GM23338 (cell line): ENCODE measurements at places on chromosomes 11 and 22. TPM values are rescaled to one million over a fixed set of nuclear protein-coding genes. Genes with fewer than 3 reads are reported as not detected.

DNA sequence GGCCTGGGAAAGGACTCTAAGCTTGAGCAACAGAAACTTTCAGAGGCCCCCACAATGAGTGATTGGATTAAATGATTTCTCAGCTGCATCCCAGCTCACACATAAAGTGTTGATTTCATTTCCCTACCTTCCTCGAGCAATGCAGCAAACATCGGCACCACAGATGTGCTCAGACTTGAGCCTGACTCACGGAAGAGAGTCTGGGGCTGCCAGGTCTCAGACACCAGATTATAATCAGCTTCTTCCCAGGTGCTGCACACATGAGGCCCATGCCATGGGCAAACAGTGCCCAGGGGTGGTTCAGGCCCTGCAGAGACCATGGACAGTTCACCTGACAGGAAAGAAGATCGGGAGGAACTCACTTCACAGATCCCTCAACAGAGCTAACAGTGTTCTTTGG, 226.6 kb upstream of the TENM4 start:
- no peak for DNase-seq

DNA sequence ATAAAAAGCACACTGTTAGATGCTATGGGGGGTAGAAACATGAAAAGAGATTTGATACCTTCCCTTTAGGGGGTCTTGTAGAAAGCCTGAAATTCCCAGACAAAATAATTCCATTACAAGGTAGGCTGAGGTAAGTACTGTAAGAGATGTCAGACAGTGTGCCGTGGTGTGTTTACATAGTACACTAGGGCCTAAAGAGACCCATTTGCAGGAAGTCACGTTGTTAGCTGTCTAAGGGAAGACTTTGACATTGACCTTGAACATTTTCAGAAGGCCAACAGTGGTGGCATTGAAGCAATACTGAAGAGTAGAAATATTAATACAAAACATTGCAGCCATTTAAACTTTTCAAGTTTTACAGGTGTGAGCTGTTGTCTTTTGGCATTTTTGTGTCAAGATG, 30.8 kb downstream of the EXT2 start:
- no peak for DNase-seq

- DNase-seq = no peak
Observed at GRCh38 chr11:120574876-120575275, 63.3 kb downstream of the GRIK4 start.

- DNase-seq = no peak
Observed at GRCh38 chr11:1039481-1040427, 3.2 kb upstream of the MUC6 start.

GRCh38 chr22:49132009-49132408, 695.7 kb downstream of the BRD1 start:
- no peak for DNase-seq

GRCh38 chr11:7575841-7576725, 62.3 kb downstream of the PPFIBP2 start:
- DNase-seq = no peak

DNA sequence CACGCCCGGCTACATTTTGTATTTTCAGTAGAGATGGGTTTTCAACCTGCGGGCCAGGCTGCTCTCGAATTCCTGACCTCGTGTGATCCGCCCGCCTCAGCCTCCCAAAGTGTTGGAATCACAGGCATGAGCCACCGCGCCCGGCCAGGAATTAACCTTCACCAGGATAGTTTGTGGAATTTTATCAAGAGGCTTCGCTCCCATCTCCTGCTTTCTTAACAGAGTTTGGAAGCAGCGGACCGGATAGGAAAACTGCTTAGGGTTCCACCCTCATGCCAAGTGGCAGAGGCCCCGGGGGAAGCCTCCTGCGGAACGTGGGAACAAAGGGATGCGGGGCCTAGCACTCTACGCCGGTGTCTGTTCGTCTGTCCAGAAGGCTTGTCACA, 229.9 kb downstream of the ST3GAL4 start:
- no peak for DNase-seq

GRCh38 chr11:91158891-91159537, 936.2 kb upstream of the CHORDC1 start:
- no peak for DNase-seq

GRCh38 chr11:66006891-66007176, 4.5 kb downstream of the BANF1 start:
- no peak for DNase-seq

- peak; percentile 72 for DNase-seq
Observed at GRCh38 chr11:66268952-66269905, 790 bp downstream of the RAB1B start.

GRCh38 chr11:21630934-21631478, 561.9 kb upstream of the ANO5 start:
- DNase-seq = no peak

DNA sequence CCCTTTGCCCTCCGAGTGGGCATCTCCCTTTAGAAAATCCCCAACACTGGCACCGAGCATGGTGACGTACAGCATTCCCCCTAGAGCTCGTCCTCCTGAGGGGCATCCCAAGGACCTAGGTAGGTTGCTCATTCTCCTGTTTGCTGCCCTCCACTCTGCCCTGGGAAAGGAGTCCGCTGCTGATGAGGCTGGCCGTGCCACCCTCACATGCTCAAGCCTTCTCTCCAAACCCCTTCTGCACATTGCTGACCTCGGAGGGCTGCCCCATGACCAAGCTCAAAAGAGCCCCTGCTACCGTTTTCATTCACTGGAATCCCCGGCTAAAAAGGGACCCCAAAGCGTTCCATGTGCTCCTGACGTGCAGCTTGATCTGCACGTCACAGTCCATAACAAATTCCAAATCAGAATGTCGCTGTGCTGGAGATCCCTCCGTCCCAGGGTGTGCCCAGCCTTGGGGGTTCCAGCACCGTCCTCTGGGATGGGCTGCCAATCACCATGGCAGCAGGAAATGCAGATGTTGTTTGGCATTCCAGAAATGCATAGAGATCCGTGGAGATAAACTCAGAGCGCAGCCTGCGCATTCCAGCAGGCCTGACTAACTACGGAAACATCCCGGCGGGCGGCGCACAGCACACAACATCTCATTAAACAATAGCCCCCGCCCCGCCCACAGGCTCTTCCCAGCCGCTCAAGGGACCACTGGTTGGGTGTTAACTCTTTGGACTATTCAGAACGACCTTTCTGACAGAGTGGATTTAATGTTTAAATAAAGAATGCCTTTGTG, 26.3 kb upstream of the GNB1L start:
- DNase-seq = peak; percentile 99

DNA sequence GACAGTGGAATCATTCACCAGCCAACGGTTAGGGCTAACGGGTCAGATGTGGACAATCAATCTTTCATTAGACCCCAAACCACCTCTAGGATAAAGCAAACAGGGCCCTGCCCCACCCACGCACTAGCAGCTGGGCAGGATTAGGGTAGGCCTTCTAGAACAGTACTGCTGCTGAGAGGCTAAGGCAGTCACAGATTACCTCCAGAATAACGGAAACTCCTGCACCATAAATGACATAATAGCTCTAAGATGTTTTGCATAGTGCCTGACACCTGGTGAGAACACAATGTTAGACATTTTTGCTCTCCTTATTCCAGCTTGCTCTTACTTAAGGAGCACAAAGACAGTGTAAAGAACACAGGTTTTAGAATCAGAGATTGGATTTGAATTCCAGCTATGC, 1.8 kb downstream of the SYTL2 start:
- no peak for DNase-seq

DNA sequence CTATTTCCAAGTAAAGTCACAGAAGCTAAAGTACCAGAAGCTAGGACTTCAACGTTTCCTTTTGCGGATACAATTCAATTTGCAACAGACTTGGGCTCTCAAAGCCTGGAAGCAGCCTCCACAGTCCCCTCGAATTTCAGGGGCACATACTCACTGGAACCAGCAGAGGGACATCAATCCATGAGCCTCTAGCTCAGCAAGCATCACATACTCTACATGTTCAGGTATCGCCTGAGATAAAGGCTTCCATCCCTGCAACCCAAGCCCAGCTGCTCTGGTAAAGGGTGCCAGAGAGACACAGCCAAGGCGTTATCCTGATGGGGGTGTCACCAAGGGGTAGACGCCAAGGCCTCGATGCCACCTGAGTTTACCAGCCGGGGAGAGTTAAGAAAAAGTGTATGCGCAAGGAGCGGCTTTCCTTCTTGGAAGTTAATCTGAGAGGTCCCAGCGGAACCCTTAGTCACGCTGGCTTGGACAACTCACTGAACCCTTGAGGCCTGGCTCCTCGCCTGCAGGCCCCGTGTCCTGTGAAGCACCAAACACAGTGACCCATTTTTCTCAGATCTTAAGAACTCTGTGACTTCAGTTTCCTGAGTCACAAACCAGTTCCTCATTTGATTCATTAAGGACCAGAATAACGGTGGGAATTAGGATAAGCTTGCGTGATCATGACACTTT, 13.0 kb downstream of the LTO1 start:
- peak; percentile 78 for DNase-seq

- no peak for DNase-seq
Observed at GRCh38 chr11:12159351-12160099, 49.1 kb downstream of the MICAL2 start.

DNA sequence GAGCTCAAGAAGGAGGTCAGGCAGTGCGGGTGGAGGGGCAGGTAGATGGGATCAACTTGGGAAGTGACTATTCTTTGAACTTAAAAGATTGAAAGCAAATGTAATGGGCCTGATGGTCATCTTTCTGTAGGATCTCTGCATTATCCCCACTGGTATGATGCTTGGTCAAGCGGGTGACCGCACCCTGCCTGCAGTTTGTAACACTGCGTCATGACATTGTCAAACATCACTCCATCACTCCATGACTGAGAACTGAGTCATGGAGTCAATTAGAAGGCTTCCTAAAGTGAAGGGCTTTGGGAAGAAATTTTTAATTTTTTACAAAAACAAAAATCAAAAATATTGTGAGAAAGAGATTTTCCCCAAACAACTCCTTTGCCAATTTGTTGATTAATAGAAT, 62.4 kb upstream of the BMAL1 start:
- no peak for DNase-seq

The BTG4 gene
- polyA plus RNA-seq = 0.21 TPM in 1 of 2 replicates, not detected in the other

The NAALAD2 gene
- polyA plus RNA-seq = 3.1 and 3.4 TPM in 2 replicates

The WT1 gene
- polyA plus RNA-seq = not detected in 2 replicates

The SIK2 gene
- 2.3 and 2.6 TPM in 2 replicates for polyA plus RNA-seq

The TRIM34 gene
- 0.57 and 1.9 TPM in 2 replicates for polyA plus RNA-seq

The ZNF215 gene
- polyA plus RNA-seq = 17.3 and 17.6 TPM in 2 replicates

The APOL4 gene
- polyA plus RNA-seq = not detected in 2 replicates

The OR2AG2 gene
- 0.11 and 0.26 TPM in 2 replicates for polyA plus RNA-seq
